ENCODE measurements at places on chromosomes 16 and 17.

DNA sequence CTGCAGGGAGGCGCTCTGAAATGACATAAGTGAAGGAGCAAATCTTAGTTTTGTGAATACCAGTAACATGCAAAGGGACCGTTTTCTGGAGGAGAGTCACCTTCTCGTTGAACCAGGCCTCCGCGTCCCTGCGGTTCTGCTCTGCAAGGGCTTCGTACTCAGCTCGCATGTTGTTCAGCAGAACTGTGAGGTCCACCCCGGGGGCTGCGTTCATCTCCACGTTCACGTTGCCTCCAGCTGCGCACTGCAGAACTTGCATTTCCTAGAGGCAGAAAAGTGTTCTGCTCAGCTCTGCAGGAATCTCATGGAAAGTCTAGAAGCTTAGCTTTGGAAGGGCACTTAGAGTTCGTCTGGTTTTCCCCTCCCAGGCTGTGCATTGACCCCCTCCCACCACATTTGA is 4.1 kb downstream of the KRT25 start:
- no peak for DNase-seq

DNA sequence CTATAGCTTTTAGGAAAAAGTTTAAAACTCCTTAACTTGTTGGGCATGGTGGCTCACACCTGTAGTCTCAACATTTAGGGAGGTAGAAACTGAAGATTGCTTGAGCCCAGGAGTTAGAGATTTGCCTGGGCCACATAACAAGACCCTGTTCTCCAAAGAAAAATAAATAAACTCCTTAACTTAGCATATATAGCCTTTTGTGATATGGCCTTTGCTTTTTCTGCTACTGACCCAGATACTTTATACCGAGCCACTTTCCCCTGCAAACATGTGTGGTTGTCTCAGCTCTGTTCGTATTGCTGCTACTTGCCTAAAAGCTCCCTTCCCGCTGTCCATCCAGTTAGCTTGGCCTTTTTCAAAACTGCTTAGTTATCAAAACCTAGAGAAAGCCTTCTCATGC is 51.0 kb downstream of the GAN start:
- no peak for DNase-seq

- no peak for DNase-seq
These were observed 10.6 kb downstream of the QRICH2 start for GRCh38 chr17:76297436-76297835.

GRCh38 chr17:69267219-69267618 is 38.6 kb upstream of the ABCA10 start:
- no peak for DNase-seq

DNA sequence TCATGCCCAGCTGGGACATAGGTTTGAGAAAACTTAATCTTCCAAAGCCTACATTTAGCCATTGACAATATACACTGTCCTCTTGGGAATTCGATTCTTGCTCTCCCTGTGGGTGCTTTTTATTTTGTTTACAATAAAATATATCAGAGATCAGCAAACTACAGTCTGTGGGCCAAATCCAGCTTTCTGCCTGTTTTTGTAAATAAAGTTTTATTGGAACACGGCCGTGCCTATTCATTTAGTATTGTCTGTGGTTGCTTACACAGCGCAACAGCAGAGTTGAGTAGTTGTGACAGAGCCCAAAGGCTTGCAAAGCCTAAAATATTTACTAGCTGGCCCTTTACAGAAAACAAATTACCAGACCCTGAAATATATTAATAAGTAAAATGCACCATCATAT is 39.7 kb upstream of the DNAJA2 start:
- no peak for DNase-seq

DNA sequence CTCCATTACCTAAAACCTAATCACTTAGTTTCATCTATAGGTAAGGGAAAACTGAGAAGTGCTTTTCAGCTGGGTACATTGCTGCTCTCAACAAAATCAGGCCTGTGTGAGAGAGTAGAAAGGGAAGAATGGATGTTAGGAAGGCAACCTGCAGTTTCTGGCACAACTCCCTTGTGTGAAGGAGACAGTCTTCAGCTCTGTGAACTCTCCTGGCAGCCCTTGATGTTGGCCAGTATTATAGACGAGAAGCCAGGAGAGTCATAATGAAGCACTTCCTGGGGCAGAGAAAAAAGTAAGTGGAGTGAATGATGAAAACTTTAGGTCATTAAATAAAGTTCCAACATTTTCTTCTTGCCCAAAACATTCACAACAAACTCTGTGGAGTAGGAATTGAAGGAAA is 260.1 kb downstream of the IRX3 start:
- DNase-seq, result no peak

DNA sequence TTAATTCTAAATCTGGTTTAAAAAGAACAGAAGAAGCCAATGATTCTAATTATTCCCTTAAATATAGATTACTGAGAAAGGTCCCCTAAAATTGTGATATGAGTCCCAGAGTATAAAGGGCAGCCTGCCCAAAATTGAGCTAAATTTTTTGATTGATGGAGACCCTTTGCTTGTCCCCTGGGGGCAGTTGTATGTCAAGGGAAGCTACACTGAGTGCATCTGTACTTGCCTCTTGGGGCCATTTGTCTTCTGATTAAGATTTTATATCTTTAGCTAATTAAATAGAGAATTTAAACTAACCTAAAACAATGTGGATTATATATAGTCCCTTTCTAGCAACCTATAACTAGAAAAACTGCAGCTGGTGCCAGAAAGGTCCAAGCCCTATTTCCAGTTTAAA is 12.6 kb downstream of the BLMH start:
- DNase-seq, result no peak

GRCh38 chr16:2029350-2029749 is 2.6 kb downstream of the NHERF2 start:
- no peak for DNase-seq

- no peak for DNase-seq
These were observed 299.3 kb downstream of the CNTNAP4 start for GRCh38 chr16:76576526-76576925.

GRCh38 chr17:4744999-4745969 is 5.6 kb upstream of the CXCL16 start:
- no peak for DNase-seq

DNA sequence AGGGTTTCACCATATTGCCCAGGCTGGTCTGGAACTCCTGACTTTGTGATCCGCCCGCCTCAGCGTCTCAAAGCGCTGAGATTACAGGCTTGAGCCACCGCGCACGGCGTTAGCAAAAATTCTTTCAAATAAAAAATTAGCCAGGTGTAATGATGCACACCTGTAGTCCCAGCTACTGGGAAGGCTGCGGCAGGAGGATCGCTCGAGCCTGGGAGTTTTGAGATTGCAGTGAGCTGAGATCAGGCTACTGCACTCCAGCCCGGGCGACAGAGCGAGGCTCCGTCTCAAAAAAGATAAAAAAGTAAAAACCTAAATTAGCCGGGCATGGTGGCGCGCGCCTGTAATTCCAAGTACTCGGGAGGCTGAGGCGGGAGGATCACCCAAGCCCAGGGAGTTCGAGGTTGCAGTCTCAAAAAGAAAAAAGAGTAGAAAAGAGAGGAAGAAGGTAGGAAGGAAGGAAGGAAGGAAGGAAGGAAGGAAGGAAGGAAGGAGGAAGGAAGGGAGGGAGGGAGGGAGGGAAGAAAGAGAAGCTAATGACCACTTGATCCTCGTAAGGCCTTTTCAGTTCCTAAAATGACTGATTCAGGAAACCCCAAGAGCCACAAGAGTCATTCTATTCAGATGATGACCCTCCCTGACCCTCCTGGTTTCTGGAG is 59.2 kb downstream of the SRL start:
- DNase-seq, result no peak

DNA sequence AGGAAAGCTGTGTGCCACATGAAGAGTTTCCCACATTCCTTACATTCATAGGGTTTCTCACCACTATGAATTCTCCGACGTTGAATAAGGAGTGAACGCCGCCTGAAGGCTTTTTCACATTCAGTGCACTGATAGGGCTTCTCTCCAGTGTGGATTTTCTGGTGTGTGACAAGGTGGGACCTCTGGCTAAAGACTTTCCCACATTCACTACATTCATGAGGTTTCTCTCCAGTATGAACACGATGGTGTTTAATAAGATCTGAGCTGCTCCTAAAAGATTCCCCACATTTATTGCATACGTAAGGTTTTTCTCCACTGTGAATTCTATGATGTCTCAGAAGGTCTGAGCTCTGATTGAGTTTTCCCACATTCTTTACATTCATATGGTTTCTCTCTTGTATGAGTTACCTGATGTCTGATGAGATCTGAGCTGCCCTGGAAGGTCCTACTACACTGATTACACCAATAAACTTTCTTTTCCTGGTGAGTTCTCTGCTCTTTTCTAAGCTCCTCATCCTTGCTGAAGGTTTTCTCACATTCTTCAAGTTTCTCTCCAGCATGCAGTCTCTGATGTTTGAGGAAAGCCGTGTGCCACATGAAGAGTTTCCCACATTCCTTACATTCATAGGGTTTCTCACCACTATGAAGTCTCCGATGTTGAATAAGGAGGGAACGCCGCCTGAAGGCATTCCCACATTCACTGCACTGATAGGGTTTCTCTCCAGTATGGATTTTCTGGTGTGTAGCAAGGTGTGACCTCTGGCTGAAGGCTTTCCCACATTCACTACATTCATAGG is 10.0 kb downstream of the ZNF594 start:
- no peak for DNase-seq

GRCh38 chr16:52929478-52930400 is 123.0 kb downstream of the CHD9NB start:
- DNase-seq, result no peak

GRCh38 chr17:19897090-19897837 is 29.5 kb upstream of the ULK2 start:
- no peak for DNase-seq

DNA sequence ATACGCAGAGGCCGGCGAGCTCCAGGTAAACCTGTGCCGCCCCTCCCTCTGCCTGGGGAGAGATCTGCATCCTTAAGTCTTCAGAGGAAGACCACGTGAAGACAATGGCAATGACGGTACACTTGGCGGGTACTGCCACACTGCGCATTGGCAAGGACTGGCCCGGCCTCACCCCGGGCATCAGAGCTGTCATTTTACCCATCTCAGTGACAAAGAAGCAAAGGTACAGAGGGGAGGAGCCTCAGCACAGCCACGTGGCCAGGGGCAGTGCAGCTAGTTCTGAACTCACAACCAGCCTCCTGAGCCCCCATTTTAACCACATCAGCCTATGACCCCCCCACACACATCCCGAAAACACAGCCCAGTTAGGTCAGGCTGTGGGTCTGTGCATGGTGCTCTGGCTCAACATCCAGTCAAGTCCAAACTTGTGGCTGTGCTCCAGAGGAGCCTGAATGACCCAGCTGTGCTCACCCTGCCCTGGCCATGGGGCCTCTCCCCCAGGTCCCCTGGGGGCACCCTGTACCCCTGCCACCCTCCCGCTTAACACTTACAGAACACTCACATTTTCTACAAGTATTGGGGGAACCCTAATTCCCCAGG is 80.6 kb downstream of the C16orf95 start:
- DNase-seq, result no peak

DNA sequence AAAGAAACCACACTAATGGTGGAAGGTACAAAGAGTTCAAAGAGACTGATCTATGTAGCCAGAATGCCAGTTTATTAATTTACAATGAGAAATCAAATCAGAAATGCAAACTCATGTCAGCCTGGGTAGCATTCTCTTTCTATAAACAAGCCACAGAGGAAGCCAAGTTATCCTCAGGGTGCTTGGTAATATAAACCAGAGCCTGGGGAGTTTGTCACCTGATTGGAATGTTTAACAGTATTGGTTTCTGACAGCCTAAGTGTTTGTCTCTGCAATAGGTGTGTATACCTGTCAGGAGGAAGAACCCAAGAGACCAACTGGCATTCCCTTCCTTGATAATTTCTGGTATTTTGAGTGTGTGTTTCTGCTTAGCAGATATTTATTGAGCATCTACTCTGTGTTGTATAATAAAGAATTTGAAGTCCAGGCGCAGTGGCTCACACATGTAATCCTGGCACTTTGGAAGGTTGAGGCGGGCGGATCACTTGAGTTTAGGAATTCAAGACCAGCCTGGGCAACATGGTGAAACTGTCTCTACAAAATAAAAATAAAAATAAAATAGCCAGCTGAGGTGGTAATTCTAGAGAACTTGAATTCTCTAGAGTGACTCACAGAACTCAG is 3.1 kb upstream of the C17orf58 start:
- DNase-seq, result no peak

DNA sequence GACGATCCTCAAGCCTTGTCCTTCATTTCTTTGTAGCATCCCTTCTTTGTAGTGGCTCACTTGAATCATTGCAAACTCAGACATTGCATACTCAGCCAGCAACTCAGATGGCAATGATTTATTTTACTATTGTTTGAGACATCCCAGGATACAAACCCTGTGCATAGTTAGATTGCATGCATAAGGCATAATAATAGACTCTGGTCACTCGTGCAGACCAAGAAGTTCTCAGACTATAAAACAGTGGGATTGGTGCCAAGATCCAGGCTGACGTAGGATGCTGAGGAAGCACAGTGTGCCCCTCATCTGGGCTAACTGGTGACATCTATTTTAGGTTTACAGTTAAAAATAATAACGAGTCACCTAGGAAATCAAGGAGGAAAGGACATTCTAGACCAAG is 142.3 kb downstream of the PMP22 start:
- no peak for DNase-seq

DNA sequence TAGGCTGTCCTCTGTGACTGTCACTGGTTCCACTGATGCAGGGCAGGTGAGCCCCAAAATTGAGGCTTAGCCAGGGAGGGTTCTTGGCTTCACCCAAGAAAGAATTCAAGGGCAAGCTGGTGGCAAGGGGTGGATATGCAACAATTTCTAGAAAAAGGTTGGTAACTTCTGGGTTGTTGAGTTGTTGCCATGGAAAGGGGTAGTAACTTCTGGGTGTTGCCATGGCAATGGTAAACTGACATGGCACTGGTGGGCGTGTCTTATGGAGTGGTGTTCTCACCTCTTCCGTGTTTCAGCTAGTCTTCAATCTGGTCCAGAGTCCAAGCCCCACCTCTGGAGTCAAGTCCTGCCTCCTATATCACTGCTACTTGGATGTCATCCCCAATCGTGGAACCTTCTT is 9.5 kb upstream of the GUCY2D start:
- no peak for DNase-seq

DNA sequence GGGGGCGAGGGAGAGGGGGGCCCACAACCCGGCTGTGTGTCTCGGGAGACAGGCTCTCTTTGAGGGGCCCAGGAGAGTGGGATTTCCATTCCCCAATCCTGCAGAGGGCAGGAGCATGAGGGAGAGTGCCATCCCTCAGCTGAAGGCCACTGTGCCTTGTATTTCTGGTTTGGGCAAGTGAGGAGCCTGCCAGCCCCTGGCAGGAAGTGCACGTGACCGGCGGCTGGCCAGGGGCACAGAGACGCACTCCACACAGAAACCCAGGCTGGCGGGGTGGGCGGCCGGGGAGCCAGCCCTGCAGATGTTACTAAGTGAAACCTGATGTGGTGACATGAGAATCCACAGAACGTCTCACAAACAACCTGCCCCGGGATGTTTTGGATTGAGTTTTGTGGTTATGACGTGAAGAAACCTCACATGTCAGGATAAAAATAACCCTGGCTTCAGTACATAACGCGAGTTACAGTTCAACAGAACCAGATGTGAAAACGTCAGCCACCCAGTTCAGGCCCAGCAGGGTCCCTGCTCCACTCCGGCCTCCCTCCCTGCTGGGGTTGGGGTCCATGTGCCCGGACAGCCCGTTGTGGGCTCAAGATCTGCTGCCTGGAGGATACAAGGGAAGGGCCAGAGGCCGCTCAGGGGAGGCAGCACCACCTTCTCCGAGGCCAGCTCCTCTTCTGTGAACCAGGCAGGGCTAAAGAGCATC is 51.7 kb upstream of the MTSS2 start:
- peak; percentile 87 for DNase-seq

Measured in stimulated activated CD8-positive, alpha-beta memory T cell treated with anti-CD3 and anti-CD28 coated beads, Interleukin-4, amount 100 ng/mL, for 48 hours (primary cell).